ENCODE measurements at places on chromosomes 5 and 9.
A peak's percentile ranks its signal among the peaks of the same experiment; 100 is the strongest.

DNA sequence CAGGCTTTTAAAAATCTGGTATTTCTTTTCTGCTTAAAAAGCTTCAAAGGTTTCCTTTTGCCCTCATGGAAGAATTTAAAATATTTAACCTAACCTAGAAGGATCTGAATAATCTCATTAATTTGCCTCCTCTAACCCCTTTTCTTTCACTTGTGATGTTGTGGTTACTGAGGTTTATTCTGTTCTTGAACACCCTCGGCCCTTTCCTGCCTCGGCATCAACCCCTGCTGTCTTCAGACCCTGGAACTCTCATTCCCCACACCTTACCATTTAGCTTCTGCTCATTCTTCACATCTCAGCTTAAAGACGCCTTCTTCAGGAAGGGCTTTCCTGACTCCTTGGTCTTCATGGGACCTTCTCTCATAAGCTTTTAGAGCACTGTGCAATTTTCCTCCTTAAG is 131.4 kb upstream of the MAN2A1 start:
- DNase-seq = no peak

GRCh38 chr9:127640908-127641545 is 28.9 kb downstream of the STXBP1 start:
- no peak for DNase-seq

DNA sequence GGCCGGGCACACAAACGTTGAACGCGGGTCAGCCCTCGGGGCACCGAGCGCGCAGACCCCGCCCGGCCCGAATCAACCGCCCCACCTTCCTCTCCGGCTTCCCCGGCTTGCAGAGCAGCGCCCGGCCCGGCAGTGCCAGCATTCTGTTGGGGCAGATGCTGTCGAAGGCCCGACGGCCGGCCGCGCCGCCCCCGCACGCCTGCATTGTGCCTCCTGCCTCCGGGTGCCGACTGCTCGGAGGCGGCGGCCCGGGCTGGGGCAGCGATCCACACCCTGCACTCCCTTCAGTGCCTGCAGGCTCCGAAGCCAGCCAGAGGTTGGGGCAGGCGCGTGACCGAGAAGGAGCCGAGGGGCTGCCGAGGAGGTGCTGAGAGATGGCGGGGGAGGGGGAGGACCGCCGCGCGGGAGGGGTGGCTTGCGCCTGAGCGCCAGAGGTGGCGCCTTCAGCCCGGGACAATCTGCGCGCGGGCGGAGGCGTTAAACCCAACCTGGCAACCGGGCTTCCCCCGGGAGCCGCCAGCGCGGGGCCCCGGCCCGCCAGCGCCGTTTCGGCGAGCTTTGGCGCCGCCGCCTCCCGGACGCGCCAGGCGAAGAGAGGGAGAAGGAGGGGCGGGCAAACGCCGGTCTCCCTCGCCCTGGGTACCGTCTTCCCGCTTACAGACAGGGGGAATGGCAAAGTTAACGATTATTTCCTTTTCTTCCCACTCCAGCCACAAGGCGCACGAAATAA is at the start of gene MCIDAS:
TSS of gene MCIDAS (minus strand) at position 382 of the 730 bp plus-strand sequence. CDS start at position 205, 177 bp downstream.
- peak; percentile 73 for DNase-seq

DNA sequence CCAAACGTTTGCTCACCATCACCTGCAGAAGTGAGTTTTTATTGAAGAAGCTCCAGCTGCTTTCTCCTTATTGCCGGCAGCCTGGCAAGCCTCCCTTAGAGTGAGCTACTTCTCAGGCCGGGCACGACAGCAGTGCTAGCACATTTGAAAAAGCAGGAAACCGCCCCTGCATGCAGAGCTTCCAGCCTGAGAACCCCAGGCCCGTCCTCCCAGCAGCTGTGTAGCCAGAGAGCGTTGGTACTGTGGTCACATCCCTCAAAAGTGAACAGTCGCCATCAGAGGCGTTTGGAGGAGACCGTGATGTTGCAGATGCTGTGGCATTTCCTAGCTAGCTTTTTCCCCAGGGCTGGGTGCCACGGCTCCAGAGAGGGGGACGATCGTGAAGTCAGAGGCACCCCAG is 23.5 kb downstream of the SLC25A25 start:
- no peak for DNase-seq

DNA sequence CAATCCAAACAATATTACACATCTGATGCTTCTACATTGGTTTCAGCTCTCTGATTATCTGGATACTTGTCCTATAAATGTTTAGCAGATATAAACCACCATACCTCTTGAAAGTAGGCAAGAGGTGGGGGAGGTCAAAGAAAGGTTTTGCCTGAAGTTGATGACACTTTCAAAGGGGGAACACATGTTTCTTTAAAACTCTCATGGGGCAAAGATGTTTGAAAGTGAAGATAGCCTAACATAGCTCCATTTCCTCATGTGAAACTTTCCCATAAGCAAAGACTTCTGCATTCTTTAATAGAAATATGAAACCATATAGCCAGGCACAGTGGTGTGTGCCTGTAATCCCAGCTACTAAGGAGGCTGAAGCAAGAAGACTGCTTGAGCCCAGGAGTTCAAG is 62.1 kb downstream of the CETN3 start:
- no peak for DNase-seq

- DNase-seq = no peak
These were observed 2.6 kb upstream of the RFX3 start for GRCh38 chr9:3528451-3528850.

DNA sequence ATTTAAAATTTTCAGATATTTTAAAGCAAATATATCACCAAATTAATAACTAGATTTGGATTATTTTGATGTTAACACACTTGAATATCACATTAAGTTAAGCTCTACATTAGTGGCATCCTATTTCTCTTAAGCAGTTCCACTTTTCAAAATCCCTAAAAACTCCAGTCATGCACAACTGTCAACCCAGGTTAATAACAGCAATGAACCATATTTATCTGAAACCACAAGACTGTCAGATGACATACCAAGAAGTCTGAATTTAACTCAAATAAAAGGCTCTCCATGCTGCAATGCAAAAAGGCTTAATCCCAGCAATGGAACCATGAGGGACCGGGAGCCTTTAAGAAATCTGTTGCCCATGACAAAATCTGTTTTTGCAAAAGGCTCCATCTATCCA is 27.5 kb downstream of the FNIP1 start:
- no peak for DNase-seq

DNA sequence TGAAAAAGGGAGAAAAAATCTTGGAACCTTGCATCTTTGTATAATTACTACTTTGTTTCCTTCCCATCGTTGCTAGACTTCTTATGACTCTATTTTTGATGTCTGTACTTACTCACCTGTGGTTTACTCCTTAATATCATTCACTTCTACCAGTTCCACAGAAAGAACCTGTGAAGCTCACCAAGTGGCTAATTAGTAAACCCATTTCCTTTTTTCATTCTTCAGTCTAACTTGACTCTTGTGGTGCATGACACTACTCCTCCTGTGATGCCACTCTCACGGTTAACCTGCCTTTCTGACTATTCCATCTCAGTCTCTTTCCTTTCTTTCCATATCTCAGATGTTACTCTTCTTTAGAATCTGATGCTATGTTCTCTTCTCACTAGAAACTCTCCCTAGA is 14.6 kb downstream of the RECK start:
- DNase-seq = no peak

DNA sequence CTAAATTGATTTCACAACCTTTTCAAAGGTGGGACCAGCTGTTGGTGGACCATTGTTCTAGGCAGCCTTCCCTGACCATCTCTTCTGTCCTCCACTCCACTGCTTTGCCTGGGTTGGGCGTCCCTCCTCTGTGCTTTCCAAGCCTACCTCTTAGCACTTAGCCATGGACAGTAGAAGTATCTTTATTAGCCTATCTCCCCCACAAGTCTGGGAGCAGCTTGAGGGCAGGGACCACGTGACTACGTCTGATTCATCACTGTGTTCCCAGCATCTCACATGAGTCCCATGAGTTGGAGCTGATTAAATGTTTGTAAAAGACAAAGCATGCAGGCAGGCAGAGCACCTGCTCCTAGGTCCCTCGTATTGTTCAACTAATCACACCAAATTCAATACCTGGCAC is 20.9 kb downstream of the MORN5 start:
- no peak for DNase-seq

GRCh38 chr5:135491038-135491551 is 38.9 kb upstream of the TIFAB start:
- DNase-seq = no peak

DNA sequence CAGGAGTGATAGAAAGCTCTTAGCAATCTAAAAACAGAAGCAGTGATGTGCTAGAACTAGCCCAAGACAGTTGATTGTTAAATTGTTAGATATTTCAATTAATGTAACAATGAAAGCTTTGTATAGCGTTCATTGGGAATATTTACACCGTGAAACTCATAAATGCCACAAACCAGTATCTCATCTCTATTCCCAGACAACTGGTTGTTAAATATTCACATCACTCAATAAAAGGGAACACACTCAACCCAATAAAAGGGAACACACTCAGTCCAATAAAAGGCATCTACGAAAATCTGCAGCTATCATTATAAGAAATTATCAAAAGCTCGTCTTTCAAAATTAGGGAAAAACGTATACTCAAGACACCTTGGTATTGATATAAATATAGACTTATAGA is 270.9 kb downstream of the CYLC2 start:
- no peak for DNase-seq

GRCh38 chr9:91433180-91433579 is 9.5 kb upstream of the NFIL3 start:
- peak; percentile 1 for DNase-seq

DNA sequence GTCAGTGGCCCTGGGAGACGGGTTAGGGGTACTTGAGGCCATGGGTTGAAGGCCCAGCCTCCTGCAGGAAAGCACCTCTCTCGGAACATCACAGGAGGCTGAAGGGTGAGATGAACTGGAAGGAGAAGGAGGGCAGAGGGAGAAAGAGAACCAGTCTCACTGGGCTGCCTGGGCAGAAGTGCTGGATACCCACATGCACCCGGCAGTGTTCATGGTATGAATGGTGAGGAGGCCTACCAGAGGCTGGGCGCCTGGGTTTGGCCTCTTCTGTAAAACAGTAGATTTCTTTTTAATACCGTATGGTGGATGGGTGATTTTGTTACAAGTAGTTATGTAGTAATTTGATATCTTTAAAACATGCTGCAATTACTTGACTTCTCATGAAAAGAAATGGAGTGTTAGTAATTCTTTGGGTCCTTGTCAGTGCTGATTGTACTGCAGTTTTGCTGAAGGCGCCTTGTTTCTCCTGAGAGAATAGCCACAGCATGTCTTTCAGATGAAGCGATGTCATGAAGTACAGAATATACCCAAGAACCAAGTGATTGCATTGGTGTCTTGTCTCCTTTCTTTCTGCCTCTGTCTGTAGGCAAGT is 258.6 kb downstream of the FANCC start:
- no peak for DNase-seq

DNA sequence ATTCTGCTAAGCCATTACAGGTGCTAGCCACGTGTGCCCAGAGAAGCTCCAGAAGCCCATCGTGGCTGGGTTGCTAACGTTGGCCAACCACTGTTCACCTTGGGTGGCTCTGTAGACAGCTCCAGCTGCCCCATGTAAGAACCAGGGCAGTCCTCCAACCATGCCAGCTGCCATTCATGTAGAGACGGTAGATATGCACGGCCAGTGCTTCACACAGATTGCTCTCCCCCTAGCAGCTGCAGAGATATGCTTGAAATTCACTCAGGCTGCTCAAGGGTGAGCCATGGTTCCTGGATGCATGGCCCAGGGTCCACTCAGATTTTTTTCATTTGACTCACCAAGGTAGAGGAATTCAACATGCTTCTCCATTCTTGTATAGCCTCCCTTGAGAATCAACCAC is 31.0 kb downstream of the GADD45G start:
- no peak for DNase-seq

DNA sequence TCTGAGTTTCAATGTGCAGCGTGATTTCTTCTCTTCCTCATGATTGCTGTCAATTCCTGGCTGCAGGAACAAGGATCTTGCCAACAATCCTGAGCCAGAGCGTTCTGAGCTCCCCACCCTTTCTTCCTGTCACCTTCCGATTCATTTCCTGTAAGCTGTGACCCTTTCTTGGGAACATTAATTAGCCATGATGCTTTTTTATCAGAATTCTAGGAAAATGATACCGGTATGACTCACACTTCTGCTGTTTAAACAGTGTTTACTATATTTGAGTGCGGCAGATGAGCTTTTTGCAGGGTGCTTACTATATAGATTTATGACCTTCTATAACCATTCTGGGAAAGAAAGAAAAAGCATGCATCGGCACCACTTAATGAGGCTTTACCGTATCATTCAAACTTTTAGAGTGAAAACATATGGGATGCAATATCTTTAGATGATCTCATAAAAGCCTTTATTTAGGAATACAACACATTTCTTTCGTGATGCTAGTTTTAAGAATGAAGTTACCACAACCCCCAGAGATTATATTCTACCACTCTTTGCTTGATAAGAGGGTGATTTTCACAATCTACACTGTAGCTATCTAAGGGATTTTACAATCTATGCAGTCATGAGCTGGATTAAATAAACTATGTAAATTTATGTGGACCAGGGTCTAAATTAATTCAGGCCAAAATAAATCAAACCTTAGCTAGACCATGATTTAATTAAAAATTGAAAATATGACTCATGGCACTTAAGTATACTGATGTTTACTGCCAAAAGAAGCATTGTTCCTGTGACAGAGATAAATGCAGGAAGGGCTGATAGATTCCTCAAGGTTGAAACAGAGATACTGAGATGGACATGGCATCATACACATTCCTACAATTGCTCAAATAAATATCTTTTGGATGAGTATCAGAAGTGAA is 38.0 kb upstream of the OSMR start:
- no peak for DNase-seq

- no peak for DNase-seq
These were observed 919.5 kb downstream of the DTWD2 start for GRCh38 chr5:118068886-118069285.

DNA sequence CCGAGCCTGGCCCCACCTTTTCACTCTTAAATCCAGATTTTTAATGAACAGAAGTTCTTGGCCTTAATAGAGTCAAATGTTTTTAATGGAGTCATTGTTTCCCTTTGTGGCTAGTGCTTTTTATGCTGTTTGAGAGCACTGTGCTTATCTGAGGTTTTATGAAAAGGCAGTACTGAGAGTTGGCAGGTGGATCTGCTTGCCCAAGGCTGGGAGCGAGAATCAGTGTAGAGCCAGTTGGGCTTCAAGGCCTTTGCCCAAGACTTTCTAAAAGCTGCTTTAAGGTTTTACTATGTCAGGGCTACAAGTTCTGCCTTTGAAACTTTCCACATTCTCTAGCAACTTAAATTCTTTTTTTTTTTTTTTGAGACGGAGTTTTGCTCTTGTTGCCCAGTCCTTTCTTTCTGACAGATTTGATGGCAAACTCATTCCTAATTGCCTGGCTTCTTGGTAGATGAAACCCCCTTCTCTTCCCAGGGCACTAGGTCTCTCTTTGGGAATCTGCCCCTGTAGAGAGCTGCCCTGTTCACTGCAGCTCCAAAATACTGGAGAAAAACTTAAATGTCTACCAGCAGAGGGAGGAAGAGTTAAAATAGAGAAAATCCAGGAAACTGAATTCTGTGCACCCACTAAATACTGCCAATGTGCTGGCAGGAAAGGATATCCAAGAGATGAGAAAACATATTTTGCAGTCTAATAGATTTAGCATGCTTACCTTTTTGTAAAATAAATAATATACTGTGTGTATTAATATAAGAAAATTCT is 36.9 kb upstream of the CDK20 start:
- no peak for DNase-seq

GRCh38 chr9:6897207-6897822 is 139.5 kb downstream of the KDM4C start:
- no peak for DNase-seq

- no peak for DNase-seq
These were observed 37.4 kb downstream of the CAMK4 start for GRCh38 chr5:111261610-111262009.
